ENCODE measurements at places on chromosomes 6 and 20.

DNA sequence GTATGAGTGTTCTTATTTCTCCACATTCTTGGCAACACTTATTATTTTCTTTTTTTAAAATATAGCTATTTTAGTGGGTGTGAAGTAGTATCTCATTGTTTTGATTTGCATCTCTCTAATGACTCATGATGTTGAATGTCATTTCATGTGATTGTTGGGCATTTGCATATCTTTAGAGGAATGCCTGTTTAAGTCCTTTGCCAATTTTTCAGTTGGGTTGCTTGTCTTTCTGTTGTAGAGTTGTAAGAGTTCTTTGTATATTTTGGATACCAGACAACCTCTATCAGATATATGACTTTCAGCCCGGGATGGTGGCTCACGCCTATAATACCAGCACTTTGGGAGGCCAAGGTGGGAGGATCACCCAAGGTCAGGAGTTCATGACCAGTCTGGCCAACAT, 5.1 kb upstream of the POPDC3 start:
- no peak for DNase-seq

DNA sequence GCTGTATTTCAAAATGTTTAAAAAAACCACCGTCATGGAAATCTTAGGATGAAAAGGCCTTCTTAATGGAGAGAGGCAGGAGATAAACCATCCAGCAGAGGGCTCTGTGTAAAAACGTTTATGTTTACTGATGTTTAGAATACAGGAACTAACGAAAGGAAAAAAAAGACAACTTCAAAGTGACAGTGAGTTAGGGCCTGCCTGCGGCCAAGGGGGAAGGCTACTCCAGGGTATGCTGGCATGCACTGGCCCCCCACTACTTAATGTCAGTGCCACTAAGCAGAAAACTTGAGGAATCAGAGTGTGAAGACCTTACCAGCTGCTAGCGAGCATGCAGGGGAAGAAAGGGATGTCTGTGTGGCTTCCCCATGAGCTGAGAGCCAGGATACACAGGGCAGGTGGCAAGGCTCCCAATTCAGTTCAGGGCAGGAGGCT, 47.7 kb downstream of the AKAP7 start:
- no peak for DNase-seq

GRCh38 chr6:142881290-142881689, 63.7 kb downstream of the HIVEP2 start:
- no peak for DNase-seq

GRCh38 chr6:67986694-67987232, 648.3 kb upstream of the ADGRB3 start:
- no peak for DNase-seq

DNA sequence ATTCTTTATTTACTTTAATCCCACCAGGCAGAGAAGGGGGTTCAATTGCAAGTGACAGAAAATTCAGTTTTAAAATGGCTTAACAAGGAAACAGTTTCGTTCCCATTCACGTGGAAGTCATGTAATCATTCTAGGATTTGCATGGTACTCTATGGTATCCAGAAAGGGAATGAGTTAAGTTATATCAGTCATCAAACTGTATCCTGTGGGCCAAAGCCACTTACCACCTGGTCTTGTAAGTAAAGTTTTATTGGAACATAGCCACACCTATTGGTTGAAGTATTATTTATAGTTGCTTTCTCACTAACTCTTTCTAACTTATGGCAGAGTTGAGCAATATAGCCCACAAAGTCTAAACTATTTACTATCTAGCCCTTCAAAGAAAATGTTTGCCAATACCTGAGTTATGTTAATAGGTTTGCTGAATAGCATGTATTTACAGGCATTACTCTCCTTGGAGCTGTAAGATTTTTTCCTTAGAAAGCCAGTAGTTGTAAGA, 10.2 kb upstream of the MMS22L start:
- DNase-seq = no peak

DNA sequence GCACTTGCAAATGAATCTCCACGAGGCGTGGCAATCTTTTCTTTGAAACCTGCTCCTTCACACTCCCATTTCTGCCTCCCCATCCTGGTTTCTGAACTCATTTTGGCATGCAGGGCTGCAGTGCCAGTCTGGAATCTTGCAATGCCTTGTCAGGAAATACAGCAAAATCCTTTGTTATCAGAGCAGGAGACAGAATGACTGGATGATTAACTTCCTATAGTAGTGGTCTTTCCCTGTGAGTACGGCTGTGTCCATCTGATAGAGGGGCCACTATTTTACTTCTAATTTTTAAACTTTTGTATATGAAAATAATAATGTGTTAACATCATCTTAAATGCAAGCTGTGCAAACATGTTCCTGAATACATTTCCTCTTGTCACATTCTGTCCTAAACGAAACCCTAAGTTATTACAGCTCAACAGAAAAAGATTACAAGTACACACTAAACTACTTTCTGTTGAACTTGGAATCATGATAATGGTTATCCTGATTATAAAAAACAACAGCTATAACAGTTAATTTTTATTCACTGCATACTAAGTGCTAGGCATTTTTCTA, 140.2 kb downstream of the KIF13A start:
- DNase-seq = no peak

GRCh38 chr6:27312146-27312949, at the start of gene POM121L2:
TSS of gene POM121L2 (minus strand) at chr6:27312273. CDS start at chr6:27312170, 103 bp downstream.
- peak; percentile 58 for DNase-seq

GRCh38 chr6:26474439-26474881, 16.7 kb downstream of the BTN2A1 start:
- DNase-seq = peak; percentile 43

GRCh38 chr6:41581381-41581991, 35.3 kb downstream of the FOXP4 start:
- peak; percentile 7 for DNase-seq

DNA sequence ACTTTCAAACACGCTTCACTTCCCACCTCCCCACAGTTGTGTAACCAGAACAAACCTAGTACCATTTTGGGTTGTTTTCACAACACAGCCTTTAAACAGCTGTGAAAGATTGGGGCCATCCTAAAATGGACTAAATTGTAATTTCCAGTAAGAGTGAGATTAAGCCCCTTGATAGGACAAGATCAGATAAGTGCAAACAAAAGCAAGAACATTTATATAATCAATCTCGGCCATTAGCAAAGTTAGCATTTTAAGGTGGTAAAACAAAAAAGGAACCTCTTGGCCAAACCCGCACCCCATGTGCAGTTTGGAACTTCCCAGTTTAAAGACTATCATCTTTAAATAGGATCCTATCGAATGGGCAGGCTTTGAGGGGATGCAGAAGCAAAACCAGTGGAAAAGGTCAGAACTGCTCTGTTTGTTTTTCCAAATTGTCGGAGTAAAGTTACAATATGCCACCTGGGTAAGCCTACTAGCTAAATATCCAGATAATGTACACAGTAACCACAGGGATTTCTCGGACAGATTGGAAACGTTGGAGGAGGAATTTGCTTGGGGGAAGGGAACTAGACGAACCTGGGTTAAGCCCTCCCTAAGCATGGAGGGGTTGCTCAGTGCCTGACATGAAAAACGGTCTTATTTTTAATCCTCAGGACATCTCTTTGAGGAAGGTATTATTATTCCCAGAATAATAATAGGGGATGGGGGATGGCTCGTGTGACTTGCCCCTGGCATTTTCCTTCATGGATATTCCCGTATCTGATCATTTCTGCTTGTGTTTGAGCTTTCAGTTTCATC, 159.8 kb upstream of the SALL4 start:
- no peak for DNase-seq

DNA sequence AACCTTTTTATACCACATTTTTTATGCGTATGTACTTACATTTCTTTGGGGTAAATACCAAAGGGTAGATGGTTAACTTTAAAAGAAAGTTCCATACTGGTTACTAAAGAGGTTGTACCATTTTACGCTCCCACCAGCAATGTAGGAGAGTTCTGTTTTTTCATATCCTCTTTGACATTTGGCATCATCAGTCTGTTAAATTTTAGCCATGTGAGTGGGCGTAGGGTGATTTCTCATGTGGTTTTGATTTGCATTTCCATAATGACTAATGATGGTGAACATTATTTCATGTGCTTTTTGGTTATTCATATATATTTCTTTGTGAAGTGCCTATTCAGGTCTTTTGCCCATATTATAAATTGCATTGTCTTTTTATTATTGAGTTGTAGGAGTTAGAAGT, 194.2 kb downstream of the PRL start:
- no peak for DNase-seq

DNA sequence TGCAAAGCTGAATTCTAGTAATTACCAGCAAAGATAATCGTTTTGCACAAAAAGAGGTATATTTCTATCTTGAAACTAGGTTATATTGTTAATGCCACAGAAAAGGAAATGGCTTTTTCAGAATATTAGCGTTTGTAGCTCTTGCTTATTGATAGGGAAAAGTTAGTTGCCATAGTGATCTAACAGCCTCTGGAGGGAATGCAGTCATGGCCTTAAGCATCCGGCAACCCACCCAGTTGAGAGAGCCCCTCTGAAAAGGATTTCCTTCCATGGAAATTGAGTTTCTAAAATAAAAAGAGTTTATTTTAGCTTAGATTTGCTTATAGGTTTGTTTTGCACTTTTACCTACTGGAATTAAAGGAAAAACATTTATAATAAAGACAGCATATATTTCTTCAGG, 224.5 kb downstream of the BCKDHB start:
- DNase-seq = no peak
